ENCODE measurements at places on chromosomes 5 and 9.

DNA sequence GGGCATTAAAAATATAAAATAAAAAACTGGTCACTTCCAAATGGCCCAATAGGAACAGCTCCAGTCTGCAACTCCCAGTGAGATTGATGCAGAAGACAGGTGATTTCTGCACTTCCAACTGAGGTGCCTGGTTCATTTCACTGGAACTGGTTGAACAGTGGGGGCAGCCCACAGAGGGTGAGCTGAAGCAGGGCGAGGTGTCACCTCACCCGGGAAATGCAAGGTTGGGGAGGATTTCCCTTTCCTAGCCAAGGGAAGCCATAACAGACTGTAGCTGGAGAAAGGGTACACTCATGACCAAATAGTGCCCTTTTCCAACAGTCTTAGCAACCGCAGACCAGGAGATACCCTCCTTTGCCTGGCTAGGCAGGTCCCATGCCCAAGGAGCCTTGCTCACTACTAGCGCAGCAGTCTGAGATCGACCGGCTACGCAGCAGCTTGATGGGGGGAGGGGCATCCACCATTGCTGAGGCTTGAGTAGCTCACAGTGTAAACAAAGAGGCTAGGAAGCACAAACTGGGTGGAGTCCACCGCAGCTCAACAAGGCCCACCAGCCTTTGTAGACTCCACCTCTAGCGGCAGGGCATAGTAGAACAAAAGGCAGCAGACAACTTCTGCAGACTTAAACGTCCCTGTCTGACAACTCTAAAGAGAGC, 12.7 kb downstream of the RLN1 start:
- DNase-seq = peak; percentile 92

DNA sequence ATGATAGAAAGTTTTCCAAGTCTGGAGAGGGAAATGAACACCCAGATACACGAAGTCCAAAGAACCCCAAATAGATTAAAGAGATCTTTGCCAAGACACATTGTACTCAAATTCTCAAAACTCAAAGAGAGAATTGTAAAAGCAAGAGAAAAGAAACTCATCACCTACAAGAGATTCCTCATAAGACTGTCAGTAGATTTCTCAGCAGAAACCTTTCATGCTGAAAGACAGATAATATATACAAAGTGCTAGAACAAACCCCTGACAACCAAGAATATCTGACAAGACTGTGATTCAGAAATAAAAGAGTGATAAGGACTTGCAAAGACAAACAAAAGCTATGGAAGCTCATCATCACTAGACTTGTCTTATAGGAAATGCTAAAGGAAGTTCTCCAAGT, 326.7 kb upstream of the ZNF608 start:
- no peak for DNase-seq

GRCh38 chr5:128083811-128084227, 253 bp downstream of the SLC12A2 start:
- DNase-seq = peak; percentile 65

GRCh38 chr5:68343421-68343826, 127.9 kb downstream of the PIK3R1 start:
- no peak for DNase-seq

- DNase-seq = no peak
Measured at GRCh38 chr5:97636766-97637165, 453.7 kb upstream of the RIOK2 start.

- DNase-seq = no peak
Measured at GRCh38 chr5:8897316-8897715, 648.6 kb downstream of the SEMA5A start.

- peak; percentile 86 for DNase-seq
Measured at GRCh38 chr9:129720181-129720864, 32.5 kb downstream of the PTGES start.

GRCh38 chr5:134143944-134144941, 29.8 kb downstream of the TCF7 start:
- no peak for DNase-seq

- no peak for DNase-seq
Measured at GRCh38 chr9:126317513-126317912, 9.1 kb upstream of the MVB12B start.

DNA sequence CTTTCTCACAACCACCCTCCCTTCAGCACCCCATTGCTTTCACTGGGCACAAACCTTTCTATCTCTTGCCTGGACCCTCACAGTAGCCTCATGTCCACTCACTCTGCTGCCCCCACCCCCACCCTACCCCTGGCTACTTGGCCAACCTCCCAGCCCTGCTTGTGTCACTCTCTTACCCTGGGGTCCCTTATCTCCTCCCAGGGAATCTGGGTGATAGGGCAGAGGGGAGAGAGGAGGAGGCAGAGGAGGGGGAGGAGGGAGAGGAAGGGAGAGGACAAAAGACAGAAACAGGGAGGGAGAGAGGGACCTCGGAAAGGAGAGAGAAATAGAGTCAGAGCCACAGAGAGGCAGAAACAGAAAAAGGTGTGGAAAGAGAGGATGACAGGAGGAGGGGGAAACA, 25.0 kb upstream of the KIF12 start:
- DNase-seq = no peak

- DNase-seq = peak; percentile 93
Measured at GRCh38 chr5:160165137-160166068, 46.2 kb upstream of the PWWP2A start.

DNA sequence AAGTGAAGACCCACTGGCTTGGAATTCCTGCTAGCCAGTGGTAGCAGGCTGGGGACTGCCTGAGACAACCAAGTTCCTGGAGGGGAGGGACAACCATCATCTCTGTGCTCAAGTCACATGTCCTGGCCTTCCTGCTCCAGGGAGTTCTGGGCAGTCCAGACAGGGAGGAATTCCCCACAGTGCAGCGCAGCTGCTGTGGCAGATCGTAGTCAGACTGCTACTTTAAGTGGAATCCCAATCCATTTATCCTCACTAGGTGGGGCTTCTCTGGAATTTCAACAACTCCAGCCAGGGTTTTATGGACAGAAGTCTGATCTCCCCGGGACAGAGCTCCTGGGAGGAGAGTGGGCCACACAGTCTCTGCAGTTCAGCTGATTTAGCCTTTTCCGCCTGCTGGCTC, 20.9 kb upstream of the OR5C1 start:
- no peak for DNase-seq

DNA sequence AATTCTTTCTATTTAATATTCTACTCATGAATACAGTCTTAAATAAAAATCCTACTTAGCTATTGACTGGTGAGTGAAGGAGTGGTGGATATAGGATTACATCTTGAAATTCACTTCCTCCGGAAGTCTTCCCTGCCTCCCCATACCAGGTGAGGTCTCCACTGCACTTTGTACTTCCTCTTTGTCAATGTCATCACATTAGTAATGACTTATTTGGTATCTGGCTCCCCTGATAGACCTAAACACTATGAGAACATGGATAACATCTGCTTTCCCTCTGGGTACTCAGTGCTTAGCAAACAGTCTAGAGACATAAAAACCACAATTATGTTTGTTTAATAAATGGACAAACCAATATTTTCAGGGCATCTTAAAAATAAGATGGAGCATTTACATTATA, 532.1 kb downstream of the PDE4D start:
- DNase-seq = no peak

DNA sequence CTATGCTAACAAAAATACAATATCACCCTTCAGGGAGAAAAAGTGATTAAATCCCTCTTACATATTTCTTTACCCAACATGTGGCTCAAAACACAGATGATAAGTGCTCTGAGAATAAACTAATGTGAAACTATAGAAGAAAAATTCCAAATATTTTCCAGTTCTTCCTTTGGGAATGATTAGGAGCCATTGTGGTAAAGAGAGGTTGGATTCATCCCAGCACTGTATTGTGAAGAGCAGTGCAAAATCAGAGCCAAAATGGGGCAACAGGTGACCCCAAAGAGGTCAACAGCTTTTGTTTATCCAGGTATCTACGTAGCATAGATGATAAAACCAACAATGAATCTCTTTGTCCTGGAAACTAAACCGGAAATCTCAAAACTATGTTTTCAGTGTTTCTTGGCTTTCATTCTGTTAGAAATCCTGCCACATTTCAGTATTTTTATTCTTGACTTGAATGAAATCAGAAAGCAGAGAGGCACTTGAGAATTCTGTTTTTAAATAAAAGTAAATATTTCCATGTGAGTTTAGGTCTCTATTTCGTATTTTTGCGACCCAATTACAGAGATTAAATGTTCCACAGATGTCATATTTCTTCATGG, 120.4 kb upstream of the FST start:
- no peak for DNase-seq

GRCh38 chr9:76528642-76529190, 69.7 kb downstream of the GCNT1 start:
- DNase-seq = no peak

GRCh38 chr5:150271296-150271692, 18.3 kb downstream of the CAMK2A start:
- DNase-seq = no peak

- peak; percentile 92 for DNase-seq
Measured at GRCh38 chr9:132079391-132080091, at the start of gene MED27. Gene MED27, minus strand, starts transcription at chr9:132079867. Its CDS starts 23 bp downstream, at chr9:132079844.

DNA sequence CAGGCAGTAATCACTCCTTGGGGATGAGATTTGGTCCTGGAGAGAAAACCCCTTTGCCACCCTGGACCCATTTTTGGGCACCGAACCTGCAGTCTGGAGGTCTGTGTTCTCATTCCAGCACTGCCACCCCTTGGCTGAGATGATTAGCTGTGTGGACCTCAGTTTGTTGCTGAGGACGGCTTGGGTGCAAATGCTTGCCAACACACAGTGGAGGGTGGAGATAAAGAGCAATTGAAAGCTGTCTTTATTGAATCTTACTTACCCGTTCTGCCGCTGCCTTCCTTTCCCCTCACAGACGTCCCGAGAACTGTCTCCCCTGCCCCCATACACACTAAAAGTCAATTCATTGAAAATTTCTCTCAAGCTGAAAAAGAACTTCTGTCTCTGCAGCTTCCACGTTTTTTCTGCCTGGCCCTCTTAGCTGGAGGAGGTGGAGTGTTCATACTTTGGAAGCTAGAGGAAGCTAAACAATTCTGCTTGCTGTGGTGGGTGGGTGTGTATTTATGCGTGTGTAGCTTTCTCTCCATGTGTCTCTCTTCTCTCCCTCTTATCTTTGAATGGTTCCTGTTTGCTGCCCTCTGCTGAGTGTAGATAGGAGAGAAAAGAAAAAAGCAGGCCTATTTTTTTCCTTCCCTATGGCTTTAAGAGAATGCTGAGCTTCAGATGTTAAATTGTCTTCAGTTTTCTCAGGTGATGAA, 6.6 kb downstream of the GALNT10 start:
- no peak for DNase-seq

- DNase-seq = peak; percentile 46
Measured at GRCh38 chr5:154603953-154604679, 126.1 kb upstream of the HAND1 start.

DNA sequence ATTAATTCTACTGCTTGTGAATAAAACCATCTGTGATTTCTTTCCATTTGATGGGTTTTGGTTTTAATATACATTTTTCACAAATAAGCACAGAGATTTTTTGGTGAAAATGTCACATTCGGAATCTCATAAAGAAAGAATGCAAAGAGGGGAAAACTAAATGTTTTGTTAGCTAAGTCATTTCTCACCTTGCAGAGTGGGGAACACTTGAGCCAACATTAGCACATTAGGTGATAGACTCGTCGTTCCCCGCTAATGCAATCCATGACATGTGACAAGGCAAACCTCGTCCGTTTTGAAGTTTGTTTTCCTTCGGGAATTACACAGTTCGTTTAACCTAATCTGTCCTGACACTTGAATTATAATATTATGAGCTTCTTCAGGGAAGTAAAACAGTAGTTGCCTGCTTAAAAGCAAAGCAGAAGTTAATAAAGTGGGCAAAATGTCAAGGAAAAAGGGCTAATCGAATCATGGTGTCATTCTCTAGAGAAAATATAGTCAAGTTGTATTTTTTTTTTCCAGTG, 95.8 kb upstream of the LMX1B start:
- DNase-seq = no peak

GRCh38 chr9:38687389-38687842, 32.5 kb downstream of the FAM240B start:
- DNase-seq = peak; percentile 72

GRCh38 chr5:6317116-6317798, 61.1 kb downstream of the MED10 start:
- no peak for DNase-seq

- DNase-seq = no peak
Measured at GRCh38 chr9:21653091-21653490, 149.3 kb upstream of the MTAP start.

- DNase-seq = no peak
Measured at GRCh38 chr5:71877511-71877910, 158.4 kb downstream of the CARTPT start.

- no peak for DNase-seq
Measured at GRCh38 chr5:57335092-57335660, 147.4 kb downstream of the ACTBL2 start.

DNA sequence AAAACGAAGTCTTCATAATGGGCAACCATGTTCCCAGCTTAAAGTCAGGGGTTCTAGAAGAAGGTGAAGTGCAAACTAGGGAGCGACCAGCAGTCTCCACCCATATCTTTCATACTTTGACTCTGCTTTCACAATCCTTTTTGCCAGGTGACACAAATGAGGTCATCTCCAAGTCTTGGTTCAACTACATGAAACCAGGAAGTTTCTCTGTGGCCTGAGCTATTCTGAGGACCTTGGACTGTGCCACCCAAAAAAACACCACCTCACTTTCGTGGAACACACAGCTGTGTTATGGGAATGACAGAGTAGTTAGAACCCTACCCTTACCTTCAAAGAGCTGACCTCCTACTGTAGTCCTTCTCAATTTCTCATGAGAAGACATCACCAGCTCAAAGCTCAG, 309.2 kb downstream of the AGTPBP1 start:
- DNase-seq = no peak

DNA sequence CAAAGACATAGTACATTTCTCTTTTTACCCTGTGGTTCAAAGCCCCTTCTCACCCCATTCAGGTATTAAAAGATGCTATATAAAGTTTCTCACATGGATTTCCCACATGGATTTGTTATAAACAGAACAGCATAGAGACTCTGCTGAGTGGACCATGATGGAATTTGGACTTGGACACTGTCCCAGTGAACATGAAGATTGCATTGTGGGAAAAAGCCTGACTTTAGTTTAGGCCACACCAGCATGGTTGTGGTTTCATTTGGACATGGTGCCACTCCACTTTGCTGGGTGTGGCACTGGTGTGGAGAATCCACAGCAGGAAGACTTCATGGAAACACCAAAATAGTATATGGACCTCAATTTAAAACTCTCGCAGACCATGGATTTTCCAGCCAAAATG, 124.6 kb downstream of the ARHGAP26 start:
- DNase-seq = no peak
